T-cell (primary cell): ENCODE measurements at places on chromosomes 6 and 20.

- H3K4me3 ChIP-seq, result no peak overlapping the region
- H3K27me3 ChIP-seq, result no peaks in the 10 kb centered on the region
- H3K36me3 ChIP-seq, result peaks cover 21% of the 10 kb centered on the region
- peaks cover 78% of the 10 kb centered on the region for H3K4me1 ChIP-seq
- no peak overlapping the region for H3K27ac ChIP-seq
- DNase-seq, result no peak
Measured at GRCh38 chr6:166336847-166337246, 5.5 kb downstream of the SFT2D1 start.

DNA sequence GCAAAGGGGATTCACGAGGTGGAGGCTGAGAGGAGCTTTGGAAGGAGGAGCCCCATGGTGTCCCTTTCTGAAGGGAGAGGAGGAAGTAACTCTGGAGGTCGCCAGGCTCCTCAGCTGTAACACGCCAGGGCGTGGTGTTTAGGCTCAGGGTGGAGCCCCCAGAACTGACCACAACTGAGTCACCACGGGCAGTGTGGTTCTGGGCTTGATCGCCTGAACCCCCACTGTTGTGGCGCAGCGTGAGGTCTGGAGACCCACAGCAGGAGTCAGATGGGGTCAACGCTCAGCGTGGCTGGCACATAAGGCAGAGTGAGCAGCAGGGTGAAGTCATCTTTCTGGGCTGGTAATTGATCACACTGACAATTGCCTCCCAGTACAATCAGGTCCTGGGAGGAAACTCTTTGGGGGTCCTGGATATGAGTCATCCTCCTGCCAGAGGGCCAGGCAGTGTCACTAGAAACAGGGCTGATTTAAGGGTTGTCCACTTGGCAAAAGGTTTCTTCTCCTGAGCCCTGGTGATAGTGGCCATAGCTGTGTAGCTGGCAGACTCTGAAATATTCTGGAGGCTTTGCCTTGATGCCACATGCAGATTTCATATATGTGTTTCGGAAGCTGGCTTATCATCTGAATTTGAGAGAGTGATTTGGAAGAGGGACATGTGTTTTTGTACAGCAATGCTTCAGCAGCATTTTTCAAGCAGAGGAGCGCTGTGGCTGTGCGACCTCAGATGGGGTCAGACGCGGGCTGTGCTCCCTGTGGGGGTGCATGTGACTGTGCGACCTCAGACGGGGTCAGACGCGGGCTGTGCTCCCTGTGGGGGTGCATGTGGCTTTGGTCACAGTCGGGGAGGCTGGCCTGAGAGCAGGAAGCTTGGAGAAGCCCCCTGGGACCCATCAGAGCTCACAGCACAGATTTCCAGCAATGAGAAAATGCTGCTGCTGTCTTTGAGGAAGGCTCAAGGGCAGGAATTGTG lies 50.0 kb downstream of the SYNJ2 start:
- DNase-seq, result no peak
- peak overlapping the region; percentile 42 for H3K27ac ChIP-seq
- peaks cover 40% of the 10 kb centered on the region for H3K4me1 ChIP-seq
- no peak overlapping the region for H3K4me3 ChIP-seq
- H3K27me3 ChIP-seq, result no peaks in the 10 kb centered on the region

- no peak overlapping the region for H3K27ac ChIP-seq
- no peak for DNase-seq
- H3K4me1 ChIP-seq, result peaks cover 24% of the 10 kb centered on the region
- no peak overlapping the region for H3K4me3 ChIP-seq
Measured at GRCh38 chr6:108568101-108568500, 7.4 kb downstream of the FOXO3 start.

- H3K27ac ChIP-seq, result no peak overlapping the region
- no peak overlapping the region for H3K4me3 ChIP-seq
- H3K4me1 ChIP-seq, result no peaks in the 10 kb centered on the region
- H3K36me3 ChIP-seq, result no peaks in the 10 kb centered on the region
- no peak for DNase-seq
Measured at GRCh38 chr6:20564777-20565176, 30.5 kb downstream of the CDKAL1 start.

DNA sequence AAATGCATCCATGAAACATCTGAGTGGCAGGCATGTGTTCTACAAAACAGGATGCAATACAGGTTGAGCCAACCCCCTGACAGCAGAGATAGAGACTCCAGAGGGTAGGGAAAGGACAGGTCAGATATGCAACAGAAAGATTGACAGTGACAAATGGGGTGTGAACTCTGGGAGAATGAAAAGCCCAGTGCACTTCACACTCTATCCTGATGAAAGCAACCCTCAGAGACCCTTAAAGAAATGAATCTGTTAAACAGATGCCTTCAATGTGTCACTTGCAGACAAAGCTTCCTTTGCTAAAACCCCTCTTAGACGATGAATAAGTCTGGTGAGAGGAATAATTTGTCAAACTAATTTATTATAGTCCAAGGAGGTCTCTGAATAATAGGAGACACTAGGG lies 89.9 kb downstream of the RFPL4B start:
- no peak for DNase-seq
- no peaks in the 10 kb centered on the region for H3K36me3 ChIP-seq
- no peak overlapping the region for H3K4me3 ChIP-seq
- no peak overlapping the region for H3K27ac ChIP-seq

DNA sequence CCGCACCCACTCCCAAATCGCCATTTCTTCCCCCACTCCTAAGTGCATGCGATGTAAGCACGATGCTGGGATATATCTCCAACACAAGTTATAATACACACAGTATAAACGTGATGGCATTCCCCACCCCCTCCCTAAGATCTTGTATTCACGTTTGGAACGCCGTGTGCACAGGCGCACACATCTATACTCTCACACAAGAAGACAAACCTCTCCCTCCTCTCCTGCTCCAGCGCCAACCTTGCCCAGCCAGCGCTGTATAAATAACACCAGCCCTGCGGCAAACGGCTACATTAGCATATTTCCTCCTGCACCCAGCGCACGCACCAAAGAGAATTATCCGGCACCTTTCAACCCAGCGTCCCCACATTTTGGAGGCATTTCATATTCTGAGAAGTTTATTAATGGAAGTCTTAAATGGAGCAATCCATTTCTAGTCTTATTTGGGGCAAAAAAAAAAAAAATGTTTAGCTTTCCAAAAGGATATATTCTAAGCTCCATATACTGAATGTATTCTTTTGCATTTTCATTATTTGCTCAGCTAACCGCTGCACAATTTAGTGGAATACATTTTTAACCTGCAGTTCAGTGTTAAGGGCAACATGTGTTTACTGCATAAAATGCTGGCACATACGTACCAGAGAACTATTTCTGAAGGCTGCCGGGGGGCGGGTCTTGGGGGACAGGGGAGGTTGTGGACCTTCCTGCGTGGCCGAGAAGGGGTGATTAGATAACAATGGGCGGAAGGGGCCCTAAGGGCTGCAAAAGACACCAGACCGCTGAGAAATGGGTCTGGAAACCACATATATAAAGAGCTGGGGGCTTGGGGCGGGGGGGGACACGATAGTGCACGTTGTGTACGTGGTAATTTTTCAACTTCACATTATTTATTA lies 1.1 kb upstream of the SLC22A23 start:
- peaks cover 28% of the 10 kb centered on the region for H3K27me3 ChIP-seq
- peak overlapping the region; percentile 45 for H3K4me3 ChIP-seq
- no peaks in the 10 kb centered on the region for H3K36me3 ChIP-seq
- DNase-seq, result no peak
- H3K27ac ChIP-seq, result no peak overlapping the region
- peaks cover 33% of the 10 kb centered on the region for H3K4me1 ChIP-seq

DNA sequence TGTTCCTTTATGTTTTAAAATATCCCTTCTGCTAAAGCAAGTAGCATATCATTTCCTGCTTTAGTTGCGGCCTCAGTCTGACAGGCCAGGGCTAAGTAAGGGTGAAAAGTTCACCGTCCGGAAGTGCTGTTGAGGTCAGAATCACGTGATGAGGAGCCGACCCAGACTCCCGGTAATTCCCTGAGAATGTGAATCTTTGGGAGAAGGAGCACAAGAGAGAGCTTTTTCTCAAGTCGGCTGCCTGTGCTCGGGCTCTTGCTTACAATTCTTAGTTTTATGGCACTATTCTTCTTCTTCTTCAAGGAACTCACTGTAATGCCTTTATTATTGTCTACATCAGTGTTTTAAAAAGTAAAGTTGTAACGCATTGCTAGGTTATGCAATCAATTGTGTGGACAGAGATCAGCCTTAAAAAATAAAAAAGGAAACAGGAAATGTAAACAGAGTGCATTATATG lies 309.3 kb downstream of the PRL start:
- H3K27ac ChIP-seq, result no peak overlapping the region
- no peak for DNase-seq
- H3K36me3 ChIP-seq, result no peaks in the 10 kb centered on the region
- no peak overlapping the region for H3K4me3 ChIP-seq

DNA sequence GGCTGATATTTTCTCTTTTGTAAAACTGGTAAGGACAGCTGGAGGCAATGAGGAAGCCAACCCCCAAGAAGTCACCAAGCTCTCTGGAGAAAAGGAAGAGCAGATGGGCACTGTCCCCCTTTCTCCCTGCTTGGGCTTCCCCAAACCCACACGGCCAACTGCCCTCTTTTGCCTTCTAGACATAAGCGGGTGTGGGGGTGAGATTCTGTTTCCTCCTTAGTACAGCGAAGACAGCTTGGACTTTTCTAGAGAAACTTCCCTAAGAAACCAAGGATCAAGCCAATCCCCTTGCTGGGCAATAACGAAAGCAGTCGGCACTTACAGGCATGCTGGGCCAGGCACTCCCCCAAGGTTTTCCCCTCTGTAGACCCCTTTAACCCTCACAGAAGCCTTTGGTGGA lies 110.3 kb downstream of the CDC5L start:
- no peak for DNase-seq
- H3K27me3 ChIP-seq, result no peaks in the 10 kb centered on the region
- H3K27ac ChIP-seq, result no peak overlapping the region
- H3K4me3 ChIP-seq, result no peak overlapping the region
- H3K36me3 ChIP-seq, result no peaks in the 10 kb centered on the region

DNA sequence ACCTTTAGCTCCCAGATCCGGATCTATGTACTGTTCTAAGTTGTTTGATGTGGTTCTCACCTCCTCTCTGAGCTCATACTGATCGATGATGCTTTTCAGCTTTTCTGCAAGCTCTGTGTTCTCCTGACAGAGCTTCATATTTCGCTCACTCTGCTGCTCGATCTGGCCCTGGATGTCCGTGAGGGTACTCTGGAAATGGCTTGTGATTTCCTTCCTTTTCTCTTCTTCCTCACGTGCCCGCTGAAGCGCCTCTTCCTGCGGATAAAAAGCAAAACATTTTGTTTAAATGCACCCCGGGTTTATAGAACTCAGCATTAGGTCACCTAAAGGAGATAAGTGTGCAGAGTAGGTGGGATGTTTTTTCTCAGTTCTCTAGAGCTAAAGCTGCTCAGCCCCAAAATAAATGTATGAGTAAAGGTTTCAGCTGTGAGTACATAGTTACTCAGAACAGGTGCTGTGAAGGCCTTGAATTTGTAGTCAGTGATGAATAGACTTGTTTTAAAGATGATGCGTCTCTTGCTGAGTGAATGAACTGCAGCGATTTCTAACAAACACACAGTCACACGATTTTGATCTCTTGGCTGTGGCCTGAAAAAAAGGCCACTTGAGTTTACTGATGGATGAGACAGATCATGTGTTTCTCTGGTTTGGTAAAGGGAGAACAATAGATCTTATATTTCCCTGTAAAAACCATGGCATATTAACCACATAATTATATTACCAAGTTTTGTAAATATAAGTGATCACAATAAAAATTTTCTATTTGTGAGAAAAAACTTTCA lies 29.1 kb downstream of the TXLNB start:
- peaks cover 14% of the 10 kb centered on the region for H3K4me1 ChIP-seq
- H3K27me3 ChIP-seq, result no peaks in the 10 kb centered on the region

- H3K36me3 ChIP-seq, result no peaks in the 10 kb centered on the region
- no peak overlapping the region for H3K4me3 ChIP-seq
- DNase-seq, result no peak
- no peaks in the 10 kb centered on the region for H3K27me3 ChIP-seq
- H3K27ac ChIP-seq, result no peak overlapping the region
Measured at GRCh38 chr20:971346-971745, 30.8 kb downstream of the RSPO4 start.

- DNase-seq, result no peak
- no peak overlapping the region for H3K4me3 ChIP-seq
- peaks cover 23% of the 10 kb centered on the region for H3K4me1 ChIP-seq
- H3K27me3 ChIP-seq, result no peaks in the 10 kb centered on the region
- H3K36me3 ChIP-seq, result peaks cover 6% of the 10 kb centered on the region
Measured at GRCh38 chr20:62155428-62156253, 12.1 kb downstream of the SS18L1 start.

DNA sequence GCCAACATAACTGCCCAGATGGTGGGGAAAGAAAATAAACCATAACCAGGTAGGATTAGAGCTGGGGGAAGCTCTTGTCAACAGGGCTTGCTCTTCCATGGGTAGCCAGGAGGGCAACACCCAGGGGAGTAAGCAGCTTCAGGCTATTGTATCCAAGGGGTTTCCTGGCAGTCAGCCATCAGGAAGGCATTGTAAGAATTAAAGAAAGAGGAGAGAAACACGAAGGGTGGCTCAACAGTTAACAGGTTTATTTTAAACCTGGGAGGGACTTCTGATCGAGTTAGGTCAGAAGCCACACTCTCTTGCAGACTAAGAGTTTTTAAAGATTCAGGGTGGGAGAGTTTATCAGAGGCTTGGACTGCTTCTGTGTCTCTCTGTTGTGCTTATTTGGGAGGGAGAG lies 114.2 kb downstream of the QRSL1 start:
- H3K36me3 ChIP-seq, result no peaks in the 10 kb centered on the region
- no peaks in the 10 kb centered on the region for H3K27me3 ChIP-seq
- no peaks in the 10 kb centered on the region for H3K4me1 ChIP-seq
- no peak overlapping the region for H3K27ac ChIP-seq

DNA sequence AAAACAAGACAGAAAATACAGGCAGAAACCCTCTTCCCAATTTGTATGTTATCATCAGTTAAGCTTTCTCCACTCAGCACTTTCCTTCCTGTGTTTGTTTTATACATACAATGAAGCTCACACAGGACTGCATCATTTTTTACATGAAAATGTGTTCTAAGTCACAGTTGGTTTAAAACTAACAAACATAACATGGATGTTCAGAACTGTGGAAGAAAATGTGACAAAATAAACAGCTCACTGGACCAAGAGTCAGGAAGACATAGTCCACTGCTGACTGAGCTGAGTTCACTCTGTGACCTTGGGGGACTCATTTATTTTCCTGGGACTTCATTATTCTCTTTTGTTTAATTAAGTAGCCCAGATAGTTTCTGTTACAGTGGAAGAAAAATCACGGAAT lies 331.5 kb downstream of the SYNE1 start:
- H3K27ac ChIP-seq, result no peak overlapping the region
- no peak for DNase-seq
- peaks cover 3% of the 10 kb centered on the region for H3K36me3 ChIP-seq
- H3K4me1 ChIP-seq, result peaks cover 26% of the 10 kb centered on the region

GRCh38 chr6:53112404-53112803 lies 36.2 kb downstream of the GCM1 start:
- H3K27me3 ChIP-seq, result no peaks in the 10 kb centered on the region
- no peak overlapping the region for H3K27ac ChIP-seq
- H3K4me1 ChIP-seq, result no peaks in the 10 kb centered on the region
- H3K36me3 ChIP-seq, result no peaks in the 10 kb centered on the region
- no peak for DNase-seq
